ENCODE measurements at places on chromosomes 2 and 18.

DNA sequence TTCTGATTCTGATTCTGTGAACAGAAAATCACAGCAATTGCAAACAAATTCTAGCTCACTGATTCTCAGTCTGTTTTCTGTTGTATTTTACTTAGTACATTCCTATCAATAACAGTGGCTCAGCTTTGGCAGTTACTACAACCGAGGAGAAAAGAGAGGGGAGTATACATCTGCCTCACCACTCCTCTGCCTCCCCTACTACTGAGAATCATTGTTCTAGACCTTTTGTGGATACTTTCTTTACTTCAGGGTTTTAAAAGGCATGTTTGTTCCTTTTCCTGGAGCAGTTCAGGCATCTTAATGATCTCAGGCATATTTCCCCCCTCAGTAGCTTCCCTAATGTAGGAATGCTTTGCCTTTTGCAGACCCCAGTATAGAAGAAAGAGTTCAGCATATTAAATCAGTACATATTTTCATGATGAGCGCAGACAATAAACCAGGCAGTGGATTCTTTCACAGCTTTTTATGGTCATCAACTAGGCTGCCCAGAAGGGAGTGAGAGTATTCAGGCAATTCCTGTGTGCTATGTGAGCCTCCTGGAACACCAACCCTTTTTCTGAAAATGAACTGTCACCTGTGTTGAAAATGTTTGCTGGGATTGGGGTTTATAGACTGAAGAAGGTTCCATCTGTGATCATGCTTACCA lies 10.3 kb downstream of the STAMBP start:
- DNase-seq = no peak

DNA sequence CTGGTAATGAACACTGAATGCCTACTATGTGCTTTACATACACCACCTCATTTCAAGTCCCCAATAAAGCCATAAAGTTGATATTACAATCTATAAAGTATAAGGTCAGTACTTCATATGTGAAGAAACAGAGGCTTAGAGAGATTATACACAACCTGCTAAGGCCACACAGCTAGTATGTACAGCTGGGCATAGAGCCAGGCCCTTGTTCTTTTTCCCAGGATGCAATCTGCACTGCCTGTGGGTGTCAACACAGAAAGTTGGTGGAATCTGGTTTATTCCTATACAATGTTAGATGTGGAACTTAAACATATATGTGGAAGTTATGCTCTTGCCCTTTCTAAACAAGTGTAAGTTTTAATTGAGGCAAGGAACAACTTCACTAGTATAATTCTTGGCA lies 32.8 kb downstream of the INSIG2 start:
- DNase-seq = no peak

GRCh38 chr2:65026154-65026553 lies 30.1 kb upstream of the CEP68 start:
- no peak for DNase-seq

DNA sequence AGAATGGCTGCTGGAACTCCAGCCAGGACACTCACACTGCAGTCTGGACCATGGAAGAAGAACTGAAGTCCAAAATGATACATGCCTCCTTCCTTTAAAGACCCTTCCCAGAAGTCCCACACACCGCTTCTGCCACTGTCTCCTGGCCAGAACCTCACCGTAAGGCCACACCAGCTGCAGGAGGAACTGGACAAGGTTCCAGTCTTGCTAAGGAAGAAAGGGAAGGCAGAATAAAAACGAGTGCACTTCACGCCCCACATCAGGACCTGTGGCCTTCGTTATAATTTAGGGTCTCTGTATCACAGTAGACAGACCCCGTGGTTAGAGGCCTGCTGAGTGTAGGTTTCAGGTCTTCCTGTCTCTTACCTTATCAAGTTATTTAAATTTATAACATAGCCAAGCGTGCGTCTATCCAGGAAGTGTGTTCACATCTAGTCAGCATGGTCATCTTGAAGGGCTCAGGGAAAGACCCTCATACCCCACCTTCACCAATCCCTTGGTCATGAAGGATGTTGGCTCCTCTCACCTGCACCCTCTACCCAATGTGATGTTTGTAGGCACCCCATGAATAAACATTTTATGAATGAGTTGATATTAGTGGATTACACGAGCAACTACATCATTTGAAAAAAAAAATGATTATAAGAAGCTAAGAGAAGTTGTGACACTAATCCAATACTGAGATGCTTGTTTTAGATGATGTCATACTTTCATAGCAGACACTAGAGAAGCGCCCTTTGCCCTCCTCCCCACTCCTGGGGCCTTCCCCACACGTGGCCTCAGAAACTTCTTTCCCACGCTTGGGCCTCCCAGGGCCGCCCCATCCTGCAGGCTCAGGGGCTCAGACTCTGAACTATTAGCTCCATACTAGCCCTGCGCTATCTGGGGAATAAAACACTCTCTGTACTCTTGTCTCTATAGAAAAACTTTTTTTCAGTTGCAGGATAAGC lies 157.6 kb downstream of the FAM210A start:
- no peak for DNase-seq

GRCh38 chr2:219626540-219626939 lies 890 bp upstream of the SLC4A3 start:
- DNase-seq = no peak

Data from stimulated activated CD4-positive, alpha-beta T cell treated with anti-CD3 and anti-CD28 coated beads, TNF-alpha, amount 100 ng/mL, for 4 hours (primary cell).